ENCODE measurements at places on chromosomes 7 and 10.

DNA sequence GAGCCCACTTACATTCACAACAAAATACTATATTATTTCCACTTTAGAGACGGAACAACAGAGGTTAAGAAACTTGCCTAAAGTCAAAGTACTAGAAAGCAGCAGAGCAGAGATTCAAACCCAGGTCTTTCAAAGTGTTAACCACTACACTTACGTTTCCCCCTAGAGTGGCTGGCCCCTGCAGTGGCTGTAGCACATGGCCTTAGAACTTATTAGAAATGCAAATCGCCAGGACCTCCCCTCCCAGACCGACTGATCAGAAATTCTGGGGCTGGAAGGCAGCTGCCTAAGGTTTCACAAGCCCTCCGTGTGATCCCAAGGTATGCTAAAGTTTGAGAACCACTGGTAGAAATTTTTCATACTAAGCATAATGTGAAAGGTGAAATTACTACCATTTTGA, 8.1 kb downstream of the MPP7 start:
- DNase-seq: no peak

- DNase-seq: no peak
Measured at GRCh38 chr10:80161321-80162083, 29.0 kb downstream of the PLAC9 start.

DNA sequence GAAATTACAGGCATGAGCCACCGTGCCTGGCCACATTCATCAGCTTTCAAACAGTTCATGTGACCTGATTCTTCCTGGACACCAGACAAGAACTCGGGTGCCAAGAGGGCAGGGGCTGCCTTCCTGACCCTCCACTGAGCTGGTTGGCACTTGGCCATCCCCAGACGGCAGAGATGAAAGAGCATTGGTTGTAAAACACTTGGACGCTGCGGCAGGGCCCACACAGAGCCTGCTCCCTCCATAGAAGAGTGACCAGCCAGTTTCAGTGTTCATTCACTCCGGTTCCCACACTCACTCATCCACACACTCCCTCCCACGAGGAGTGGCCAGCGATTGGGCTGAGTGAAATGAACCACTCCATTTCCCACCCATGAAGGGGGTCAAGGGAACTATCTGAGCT, 112.3 kb downstream of the ITGB8 start:
- no peak for DNase-seq

GRCh38 chr10:34996843-34997242, 93.3 kb downstream of the CUL2 start:
- DNase-seq: no peak

Measured in activated CD4-positive, alpha-beta T cell treated with anti-CD3 and anti-CD28 coated beads for 1 hour (primary cell).